Vagina (tissue), 2 donors: ENCODE measurements at places on chromosomes 6 and 20.
A peak's percentile ranks its signal among the peaks of the same experiment; 100 is the strongest.

DNA sequence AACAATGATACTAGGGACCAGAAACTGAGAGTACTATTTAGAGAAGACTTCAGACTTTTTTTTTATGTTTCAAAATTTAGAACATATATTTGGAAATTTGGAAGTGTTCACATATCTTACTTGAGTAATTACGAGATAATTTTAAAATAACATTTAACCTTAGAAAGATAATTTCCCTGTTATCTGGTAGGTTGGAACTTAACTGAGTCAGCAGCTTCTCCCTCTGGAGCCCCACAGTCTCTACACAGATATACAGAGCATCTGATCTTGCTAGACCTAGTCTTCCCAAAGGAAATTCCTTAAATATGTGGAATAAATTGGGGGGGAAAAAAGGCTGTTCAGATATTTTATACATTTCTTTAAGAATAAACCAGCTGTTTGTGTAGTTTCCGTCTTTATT is 48.6 kb downstream of the TSPYL4 start:
- H3K27ac ChIP-seq: no peak overlapping the region
- H3K4me3 ChIP-seq: no peak overlapping the region
- H3K36me3 ChIP-seq: no peaks in the 10 kb centered on the region
- H3K4me1 ChIP-seq: no peaks in the 10 kb centered on the region
- no peaks in the 10 kb centered on the region for H3K27me3 ChIP-seq

GRCh38 chr6:139497345-139497961 is 123.0 kb upstream of the CITED2 start:
- no peak overlapping the region for H3K27ac ChIP-seq
- no peak overlapping the region for H3K4me3 ChIP-seq
- H3K4me1 ChIP-seq: no peaks in the 10 kb centered on the region
- no peaks in the 10 kb centered on the region for H3K27me3 ChIP-seq

DNA sequence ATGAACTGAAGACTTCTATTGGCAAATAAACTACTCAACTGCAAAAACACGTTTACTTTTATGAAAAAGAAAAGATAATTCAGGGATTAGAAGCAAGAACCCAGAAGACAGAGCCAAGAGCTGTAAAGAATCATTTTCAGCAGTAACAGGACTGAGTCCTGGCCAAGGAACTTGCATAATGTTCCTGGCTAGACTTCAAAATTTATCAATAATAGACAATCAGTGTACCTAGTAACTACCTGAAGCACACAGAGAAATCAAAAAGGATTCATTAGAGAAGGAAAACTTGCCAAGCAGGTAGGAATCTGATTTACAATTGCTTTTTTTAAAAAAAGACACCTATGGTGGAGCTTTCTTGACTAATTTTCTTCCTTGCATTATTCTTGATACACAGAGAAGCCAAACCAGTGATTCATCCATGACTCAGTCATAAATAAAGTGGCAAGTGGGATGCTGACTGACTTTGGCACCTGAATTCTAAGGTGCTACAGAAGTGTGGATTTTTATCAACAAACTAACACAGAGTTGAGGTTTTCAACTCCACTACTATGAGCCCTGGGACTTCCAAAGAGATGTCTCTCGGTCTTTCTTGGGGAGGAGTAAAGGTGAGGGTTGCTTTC is 281.3 kb downstream of the BMP7 start:
- H3K36me3 ChIP-seq: no peaks in the 10 kb centered on the region
- no peak overlapping the region for H3K27ac ChIP-seq
- H3K4me3 ChIP-seq: no peak overlapping the region
- H3K27me3 ChIP-seq: no peaks in the 10 kb centered on the region
- no peaks in the 10 kb centered on the region for H3K4me1 ChIP-seq

DNA sequence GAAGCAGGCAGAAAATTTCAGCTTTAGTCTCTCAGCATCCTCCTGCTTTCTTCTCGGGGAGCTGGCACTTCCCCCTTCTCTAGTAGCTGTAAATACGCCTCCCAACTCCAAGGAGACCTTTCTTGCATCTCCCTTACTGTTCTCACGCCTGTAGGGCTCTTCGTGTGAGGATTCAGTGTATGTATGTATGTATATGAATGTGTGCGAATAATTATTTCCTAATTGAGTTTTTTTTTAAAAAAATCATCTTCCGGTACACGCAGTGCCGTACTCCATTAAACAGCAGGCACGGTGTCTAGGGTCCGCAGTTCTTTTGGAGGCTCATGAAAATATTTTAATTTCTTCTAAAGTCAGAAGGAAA is 85.4 kb downstream of the HFE start:
- no peaks in the 10 kb centered on the region for H3K27me3 ChIP-seq
- H3K4me1 ChIP-seq: peaks cover 9% of the 10 kb centered on the region
- DNase-seq: no peak
- H3K27ac ChIP-seq: peak overlapping the region; percentile 95

- no peak for DNase-seq
- no peak overlapping the region for H3K4me3 ChIP-seq
- no peaks in the 10 kb centered on the region for H3K4me1 ChIP-seq
- H3K27me3 ChIP-seq: no peaks in the 10 kb centered on the region
These were observed 499.0 kb upstream of the RNF217 start for GRCh38 chr6:124463271-124463670.

- no peak overlapping the region for H3K27ac ChIP-seq
- H3K27me3 ChIP-seq: no peaks in the 10 kb centered on the region
- peaks cover 19% of the 10 kb centered on the region for H3K4me1 ChIP-seq
- no peaks in the 10 kb centered on the region for H3K36me3 ChIP-seq
- no peak overlapping the region for H3K4me3 ChIP-seq
- no peak for DNase-seq
These were observed 31.6 kb upstream of the LAMA4 start for GRCh38 chr6:112286010-112286409.

DNA sequence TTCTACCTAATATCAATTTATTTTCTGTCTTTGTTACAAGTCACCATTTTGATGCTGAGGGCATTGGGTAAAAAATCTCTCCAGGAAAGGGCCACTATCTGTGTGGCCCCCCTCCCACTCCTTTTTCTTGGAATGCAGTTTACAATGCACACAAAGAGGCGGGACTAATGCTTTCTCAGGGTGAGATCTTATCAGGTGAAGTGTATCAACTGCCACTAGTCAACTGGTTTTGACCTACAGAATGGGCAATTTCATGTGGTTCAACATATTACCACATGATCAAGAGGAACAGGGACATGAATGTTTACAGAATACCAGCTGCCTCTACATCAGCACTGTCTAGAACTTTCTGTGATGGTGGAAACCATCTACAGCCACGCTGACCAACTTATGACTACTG is 3.7 kb downstream of the RRBP1 start:
- no peak overlapping the region for H3K4me3 ChIP-seq
- H3K36me3 ChIP-seq: peaks cover 8% of the 10 kb centered on the region
- peak overlapping the region; percentile 95 for H3K27ac ChIP-seq
- H3K27me3 ChIP-seq: no peaks in the 10 kb centered on the region
- no peak for DNase-seq
- H3K4me1 ChIP-seq: peaks cover 61% of the 10 kb centered on the region

DNA sequence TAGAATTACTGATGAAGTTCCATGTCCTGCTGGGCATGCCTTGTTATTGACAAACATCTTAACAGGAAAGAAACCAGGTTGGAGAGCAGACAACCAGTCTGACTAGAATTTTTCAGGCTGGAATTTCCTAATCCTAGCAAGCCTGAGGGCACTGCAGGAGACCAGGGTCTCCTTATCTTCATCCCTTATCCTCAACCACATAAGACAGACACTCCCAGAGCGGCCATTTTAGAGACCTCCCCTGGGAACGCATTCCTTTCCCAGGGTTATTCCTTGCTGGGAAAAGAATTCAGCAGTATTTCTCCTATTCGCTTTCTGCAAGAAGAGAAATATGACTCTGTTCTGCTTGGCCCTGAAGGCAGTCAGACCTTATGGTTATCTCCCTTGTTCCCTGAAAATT is 803.7 kb downstream of the GRIK2 start:
- H3K4me1 ChIP-seq: no peaks in the 10 kb centered on the region
- H3K36me3 ChIP-seq: no peaks in the 10 kb centered on the region
- H3K27ac ChIP-seq: no peak overlapping the region
- no peak for DNase-seq
- H3K27me3 ChIP-seq: no peaks in the 10 kb centered on the region

DNA sequence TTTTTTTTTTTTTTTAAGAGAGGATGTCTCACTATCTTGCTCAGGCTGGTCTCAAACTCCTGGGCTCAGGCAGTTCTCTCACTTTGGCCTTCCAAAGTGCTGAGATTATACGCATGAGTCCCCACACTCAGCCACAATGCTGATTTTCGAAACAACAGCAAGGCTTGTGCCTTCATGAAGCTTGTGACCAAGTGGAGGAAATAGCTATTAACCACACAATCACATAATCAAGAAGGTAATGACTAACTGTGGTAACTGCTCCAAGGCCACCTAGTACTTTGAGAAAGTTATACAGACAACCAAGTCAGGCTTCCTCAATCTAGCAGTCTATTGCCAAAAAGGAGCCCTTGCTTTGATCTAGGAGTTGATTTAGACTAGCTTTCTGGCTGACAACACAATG is 46.3 kb downstream of the SOD2 start:
- no peak overlapping the region for H3K27ac ChIP-seq
- no peaks in the 10 kb centered on the region for H3K27me3 ChIP-seq
- no peak overlapping the region for H3K4me3 ChIP-seq
- DNase-seq: no peak
- H3K36me3 ChIP-seq: no peaks in the 10 kb centered on the region

DNA sequence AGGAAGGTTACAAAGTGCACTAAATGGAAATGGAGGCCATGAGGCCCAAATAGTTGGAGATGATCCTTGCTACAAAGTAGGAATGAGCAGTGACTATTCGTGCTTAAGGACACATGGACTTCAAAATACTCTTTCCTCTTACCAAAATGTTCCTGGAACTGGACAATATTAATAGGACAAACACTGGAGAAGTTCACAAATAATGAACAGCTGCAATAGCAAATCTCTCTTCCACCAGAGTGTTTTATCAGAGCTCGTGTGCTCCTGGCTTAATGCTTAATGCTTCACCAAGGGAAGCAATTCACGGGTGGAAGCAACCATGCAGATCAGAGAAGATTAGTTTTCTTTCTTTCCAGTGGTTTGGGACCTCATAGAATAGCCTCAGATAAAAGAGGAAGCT is 435.4 kb downstream of the BCKDHB start:
- DNase-seq: no peak
- H3K36me3 ChIP-seq: no peaks in the 10 kb centered on the region
- no peaks in the 10 kb centered on the region for H3K4me1 ChIP-seq
- no peak overlapping the region for H3K27ac ChIP-seq

DNA sequence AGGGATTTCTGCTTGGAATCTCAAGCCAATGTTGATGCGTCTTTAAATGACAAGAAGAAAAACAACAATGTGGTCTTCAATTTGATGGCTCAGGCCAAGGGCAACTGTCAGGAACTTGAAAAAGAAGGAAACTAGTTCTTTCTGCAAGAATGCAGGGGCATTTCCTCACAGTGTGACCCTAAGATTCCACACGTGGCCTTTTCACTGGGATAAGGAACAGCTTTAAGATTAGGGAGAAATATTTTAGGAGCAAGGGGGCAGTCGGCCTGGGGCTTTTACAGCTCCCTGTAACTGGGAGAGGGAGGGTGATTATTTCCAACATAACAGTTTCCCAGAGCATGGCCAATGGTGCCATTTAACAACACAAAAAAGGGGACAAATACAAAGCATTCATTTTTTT is 39.4 kb upstream of the MRPS10 start:
- no peak overlapping the region for H3K4me3 ChIP-seq
- H3K27me3 ChIP-seq: no peaks in the 10 kb centered on the region
- H3K36me3 ChIP-seq: no peaks in the 10 kb centered on the region
- DNase-seq: no peak

- H3K27ac ChIP-seq: no peak overlapping the region
- H3K4me1 ChIP-seq: no peaks in the 10 kb centered on the region
- H3K4me3 ChIP-seq: no peak overlapping the region
- no peaks in the 10 kb centered on the region for H3K27me3 ChIP-seq
- no peaks in the 10 kb centered on the region for H3K36me3 ChIP-seq
These were observed 488.8 kb downstream of the TENT5A start for GRCh38 chr6:81263531-81264168.

- no peak for DNase-seq
- no peaks in the 10 kb centered on the region for H3K27me3 ChIP-seq
- peak overlapping the region; percentile 87 for H3K27ac ChIP-seq
- peak overlapping the region; percentile 79 for H3K4me3 ChIP-seq
These were observed 686 bp downstream of the COL12A1 start for GRCh38 chr6:75204959-75205775.

GRCh38 chr20:11776687-11777086 is 141.0 kb upstream of the BTBD3 start:
- H3K4me1 ChIP-seq: no peaks in the 10 kb centered on the region
- no peak overlapping the region for H3K27ac ChIP-seq
- H3K4me3 ChIP-seq: no peak overlapping the region
- no peaks in the 10 kb centered on the region for H3K27me3 ChIP-seq
- no peak for DNase-seq
- H3K36me3 ChIP-seq: no peaks in the 10 kb centered on the region

DNA sequence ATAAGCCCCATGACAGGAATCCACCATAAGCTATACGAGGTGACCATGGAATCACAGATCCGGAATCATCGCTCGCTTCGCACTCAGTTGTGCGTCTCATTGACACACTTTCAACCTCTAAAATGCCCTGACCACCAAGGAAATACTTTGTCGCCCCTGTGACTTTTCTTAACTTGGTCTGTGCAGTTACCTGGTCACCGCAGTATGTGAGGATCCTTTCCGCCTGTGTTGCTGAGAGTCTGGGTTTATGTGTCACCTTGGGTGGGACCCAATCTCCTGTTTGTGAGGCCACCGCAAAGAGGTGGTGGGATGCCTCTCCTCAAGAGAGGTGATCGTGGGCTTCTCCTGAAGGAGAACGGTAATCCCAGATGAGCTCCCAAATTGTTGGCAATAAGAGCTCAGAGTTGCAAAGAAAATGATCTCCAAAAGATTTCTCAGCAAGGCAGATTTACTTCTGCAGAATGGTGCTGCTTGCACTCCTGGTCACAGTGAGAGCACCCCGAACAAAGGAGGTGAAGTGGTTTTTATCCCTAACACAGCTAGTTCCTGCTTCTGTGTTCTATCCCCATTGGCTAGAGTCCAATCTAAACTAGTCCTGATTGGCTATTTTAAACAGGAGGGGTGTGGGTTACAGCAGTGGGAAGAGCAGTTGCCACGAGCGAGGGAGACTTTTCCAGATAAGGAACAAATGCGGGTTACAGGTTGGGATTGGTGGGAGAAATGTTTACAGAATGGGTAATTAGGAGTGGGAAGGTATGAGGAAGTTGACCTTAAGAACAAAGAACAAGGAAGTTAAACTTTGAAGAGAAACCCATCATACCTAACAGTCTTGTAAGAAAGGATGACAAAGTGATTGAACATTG is 9.1 kb upstream of the ZNFX1 start:
- no peak for DNase-seq
- H3K36me3 ChIP-seq: no peaks in the 10 kb centered on the region
- no peak overlapping the region for H3K4me3 ChIP-seq
- no peak overlapping the region for H3K27ac ChIP-seq
- peaks cover 33% of the 10 kb centered on the region for H3K4me1 ChIP-seq

DNA sequence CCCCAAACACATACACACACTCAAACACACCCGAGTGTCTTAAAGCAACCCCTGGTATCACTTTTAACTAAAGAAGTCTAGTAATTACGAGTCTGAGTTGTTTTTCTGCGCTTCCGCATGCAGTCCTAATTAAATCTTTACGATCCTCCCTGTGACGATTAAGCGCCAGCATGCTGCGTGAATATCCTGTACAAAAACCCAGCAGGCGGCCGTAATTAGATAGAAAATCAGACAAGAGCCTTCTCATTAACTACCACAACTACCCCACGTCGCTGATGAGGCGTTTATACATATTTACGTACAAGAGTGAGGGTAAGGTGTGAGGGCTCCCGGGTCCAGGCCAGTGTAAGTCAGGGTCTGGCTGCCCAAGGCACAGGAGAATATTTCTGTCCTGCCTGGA is 8.1 kb downstream of the TFAP2B start:
- no peak overlapping the region for H3K27ac ChIP-seq
- peaks cover 13% of the 10 kb centered on the region for H3K27me3 ChIP-seq
- no peaks in the 10 kb centered on the region for H3K4me1 ChIP-seq
- no peak for DNase-seq
